IMR-90 (cell line): ENCODE measurements at places on chromosomes 11 and 22. TPM values are rescaled to one million over a fixed set of nuclear protein-coding genes. Genes with fewer than 3 reads are reported as not detected.

- DNase-seq: no peak
Observed at GRCh38 chr22:47837703-47838102, 1075.3 kb downstream of the TBC1D22A start.

DNA sequence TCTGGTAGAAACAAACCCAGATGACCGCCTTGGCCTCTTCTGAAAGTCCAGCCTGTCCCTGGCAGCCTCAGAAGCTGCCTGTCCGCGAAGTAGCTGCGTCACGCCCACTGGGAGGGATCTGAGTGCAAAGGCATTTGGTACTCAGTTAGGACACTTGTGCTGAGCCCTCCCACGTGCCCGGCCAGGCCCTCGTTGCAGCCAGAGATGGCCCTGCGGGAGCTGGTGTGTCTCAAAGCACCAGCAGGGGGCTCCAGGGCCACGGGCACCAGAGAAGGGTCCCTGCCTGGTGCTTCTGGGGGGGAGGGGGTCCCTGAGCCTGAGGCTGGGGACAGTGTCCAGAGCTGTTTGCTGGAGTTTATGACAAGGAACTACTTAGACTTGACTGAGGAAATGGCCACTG lies 5.8 kb downstream of the SELENOO start:
- DNase-seq: peak; percentile 26

The SHISAL1 gene
- 1.1 and 1.4 TPM in 2 replicates for total RNA-seq

- DNase-seq: no peak
Observed at GRCh38 chr11:13357232-13357631, 79.6 kb downstream of the BMAL1 start.

The OR2AT4 gene
- not detected in 2 replicates for total RNA-seq

DNA sequence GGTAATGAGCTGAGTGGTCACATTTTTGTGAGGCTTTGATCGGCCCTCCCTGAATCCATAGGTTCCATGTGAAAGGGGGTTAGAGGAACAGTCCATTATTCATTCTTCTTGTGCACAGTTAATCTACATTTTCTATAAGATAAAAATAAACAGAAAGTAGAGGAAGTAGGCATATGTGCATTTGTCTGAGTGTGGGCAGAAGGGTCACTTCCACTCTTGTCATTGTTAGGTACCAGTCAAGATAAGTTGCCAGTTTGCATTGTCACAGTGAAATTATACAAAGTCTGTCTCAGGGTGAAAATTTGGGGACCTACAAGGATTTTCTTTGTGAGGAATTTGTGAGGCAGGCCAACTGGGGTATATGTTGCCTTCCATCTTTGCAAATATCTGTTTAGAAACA lies 4.6 kb upstream of the APOL4 start:
- no peak for DNase-seq

The DNAJB7 gene
- total RNA-seq: not detected in 2 replicates

- DNase-seq: no peak
Observed at GRCh38 chr11:12749442-12749841, 75.2 kb downstream of the TEAD1 start.

- peak; percentile 54 for DNase-seq
Observed at GRCh38 chr11:57357856-57358255, 19.7 kb downstream of the P2RX3 start.

The DGCR6 gene
- total RNA-seq: 0.54 and 0.56 TPM in 2 replicates

DNA sequence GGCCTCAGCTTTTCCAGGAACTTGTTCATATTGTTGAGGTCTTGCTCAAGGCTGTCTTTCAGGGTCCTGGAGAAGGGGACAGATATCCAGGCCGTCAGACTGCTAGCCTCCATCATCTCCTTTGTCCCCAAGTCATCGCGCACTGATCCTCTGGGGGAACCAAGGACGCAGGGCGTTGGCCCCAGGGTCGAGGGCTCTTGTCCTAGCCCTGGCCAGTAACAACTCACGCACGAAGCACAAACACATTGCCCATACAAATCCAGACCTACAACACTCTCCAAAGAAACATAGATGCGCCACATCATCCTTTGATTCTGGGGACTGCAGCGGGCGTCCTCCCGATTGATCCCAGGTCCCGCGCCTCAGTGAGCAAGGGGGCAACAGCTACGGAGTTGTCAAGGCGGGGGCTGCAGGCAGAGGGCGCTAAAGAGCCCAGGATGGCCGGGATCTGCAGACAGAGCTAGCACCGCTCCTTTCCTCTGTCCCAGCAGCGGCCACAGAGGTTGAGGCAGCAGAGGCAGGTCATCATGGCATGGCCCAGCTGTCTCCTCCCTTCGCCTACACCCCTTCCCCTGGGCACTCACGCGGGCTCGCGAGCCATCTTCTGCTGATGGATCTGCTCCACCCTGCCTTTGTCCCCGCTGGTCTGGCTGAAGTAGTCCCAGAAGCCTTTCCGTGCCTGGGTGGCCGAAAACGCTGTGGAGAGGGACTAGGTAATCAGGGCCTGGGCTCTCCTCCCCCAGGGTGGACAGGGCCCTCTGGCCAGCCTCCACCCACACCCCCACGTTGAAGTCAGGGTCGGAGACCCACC lies 472 bp downstream of the APOA5 start:
- peak; percentile 55 for DNase-seq

- peak; percentile 20 for DNase-seq
Observed at GRCh38 chr22:28899199-28899853, 16.0 kb downstream of the ZNRF3 start.

The NLRX1 gene
- 3.0 and 3.3 TPM in 2 replicates for total RNA-seq

GRCh38 chr11:106503901-106504300 lies 426.4 kb downstream of the AASDHPPT start:
- DNase-seq: no peak

The HTR3A gene
- not detected in 2 replicates for total RNA-seq

The MISFA gene
- 1.1 TPM in 1 of 2 replicates, not detected in the other for total RNA-seq
